ENCODE measurements at places on chromosomes 7 and 10. TPM values are rescaled to one million over a fixed set of nuclear protein-coding genes. Genes with fewer than 3 reads are reported as not detected.

The GPR15LG gene
- not detected for polyA plus RNA-seq

DNA sequence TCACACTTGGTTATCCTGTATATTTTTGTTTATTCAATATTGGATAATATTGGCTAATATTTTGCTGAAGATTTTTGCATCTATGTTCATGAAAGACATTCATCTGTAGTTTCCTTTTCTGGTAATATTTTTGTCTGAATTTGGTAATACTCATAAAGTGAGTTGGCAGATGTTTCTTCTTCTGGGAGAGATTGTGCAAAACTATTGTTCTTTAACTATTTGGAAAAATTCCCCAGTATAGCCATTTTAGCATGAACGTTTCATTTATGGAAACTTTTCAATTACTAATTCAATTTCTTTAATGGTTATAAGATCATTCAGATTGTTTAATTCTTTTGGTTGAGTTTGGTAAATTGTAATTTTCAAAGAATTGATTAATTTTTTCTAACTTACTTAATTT is 560.8 kb upstream of the FZD8 start:
- DNase-seq, result no peak

DNA sequence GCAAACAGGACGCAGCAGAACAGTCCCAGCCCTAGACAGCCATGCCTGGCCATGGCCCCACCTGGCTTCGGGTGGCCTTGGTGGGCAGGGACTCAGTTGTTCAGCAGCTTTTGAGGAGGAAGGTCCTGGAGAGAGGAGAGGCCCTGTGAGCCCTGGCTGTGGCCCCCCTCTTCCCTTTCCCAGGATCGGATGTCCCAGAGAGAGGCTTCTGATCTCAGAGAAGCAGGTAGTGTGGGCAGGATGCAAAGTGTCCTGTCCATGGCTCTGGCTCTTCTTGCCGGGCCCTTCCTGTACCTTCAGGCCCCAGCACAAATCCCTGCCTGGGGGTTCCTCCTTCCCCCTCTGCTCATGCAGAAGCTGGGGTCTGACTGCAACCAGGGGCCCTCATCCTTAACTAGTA is 1.6 kb downstream of the PRRT4 start:
- no peak for DNase-seq

DNA sequence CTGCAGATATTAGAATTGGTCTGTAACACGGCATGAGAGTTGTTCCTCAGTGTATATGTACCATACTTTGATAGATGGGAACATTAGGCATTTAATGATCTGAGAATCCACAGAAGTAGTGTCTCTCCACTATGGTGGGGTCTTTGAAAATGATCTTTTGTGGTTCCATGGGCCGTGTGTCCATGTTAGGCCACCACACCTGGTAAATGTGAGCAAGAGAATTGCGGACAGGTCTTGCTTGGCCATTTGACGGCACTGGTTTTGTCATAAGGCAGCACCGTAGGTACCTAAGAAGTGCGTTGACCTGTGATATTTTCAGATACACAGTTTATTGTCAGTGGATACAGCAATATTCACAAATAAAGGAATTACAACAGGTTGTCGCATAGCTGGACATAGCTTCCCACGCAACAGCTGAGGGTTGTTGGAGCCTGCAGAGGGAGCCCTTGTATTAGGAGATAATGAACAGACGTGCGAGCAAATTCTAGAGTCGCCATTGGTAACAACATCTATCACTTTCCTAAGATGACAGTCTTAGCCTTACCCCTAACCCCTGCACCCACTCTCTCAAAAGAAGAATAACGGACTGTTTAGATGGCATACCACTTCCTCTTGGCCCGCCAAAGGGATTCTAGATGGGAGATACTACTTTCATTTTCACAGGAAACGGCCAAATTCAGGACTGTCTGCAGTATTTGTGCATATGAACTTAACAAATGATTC is 111.4 kb downstream of the COL28A1 start:
- no peak for DNase-seq

GRCh38 chr7:71286924-71287323 is 155.0 kb downstream of the GALNT17 start:
- DNase-seq, result no peak

Measured in left renal pelvis (tissue), 4 donors.